ENCODE measurements at places on chromosomes 7 and 10.

- H3K27me3 ChIP-seq: no peaks in the 10 kb centered on the region
- H3K27ac ChIP-seq: no peak overlapping the region
- peak; percentile 17 for DNase-seq
- no peak overlapping the region for H3K4me3 ChIP-seq
Observed at GRCh38 chr10:126135941-126136595, 239.7 kb downstream of the FANK1 start.

DNA sequence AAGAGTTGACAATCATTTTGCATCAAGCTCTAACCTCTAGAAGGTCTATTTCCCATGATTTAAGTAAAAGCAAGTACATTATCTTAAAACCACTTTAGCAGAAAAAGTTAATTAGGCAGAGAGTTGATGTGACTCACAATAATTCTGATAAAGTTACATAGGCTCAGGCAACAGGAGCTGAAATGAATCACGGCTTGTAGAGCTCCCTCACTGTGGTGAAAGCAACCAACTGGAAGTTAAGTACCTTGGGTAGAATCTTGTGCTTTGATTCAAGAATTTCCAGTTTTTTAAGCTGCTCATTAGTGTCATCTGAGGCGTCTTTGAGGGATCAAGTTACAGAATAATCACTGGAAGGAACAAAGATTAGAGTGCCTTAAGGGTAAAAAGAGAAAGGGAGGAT lies 68.9 kb upstream of the NFE2L3 start:
- no peak overlapping the region for H3K27ac ChIP-seq
- H3K4me3 ChIP-seq: no peak overlapping the region

DNA sequence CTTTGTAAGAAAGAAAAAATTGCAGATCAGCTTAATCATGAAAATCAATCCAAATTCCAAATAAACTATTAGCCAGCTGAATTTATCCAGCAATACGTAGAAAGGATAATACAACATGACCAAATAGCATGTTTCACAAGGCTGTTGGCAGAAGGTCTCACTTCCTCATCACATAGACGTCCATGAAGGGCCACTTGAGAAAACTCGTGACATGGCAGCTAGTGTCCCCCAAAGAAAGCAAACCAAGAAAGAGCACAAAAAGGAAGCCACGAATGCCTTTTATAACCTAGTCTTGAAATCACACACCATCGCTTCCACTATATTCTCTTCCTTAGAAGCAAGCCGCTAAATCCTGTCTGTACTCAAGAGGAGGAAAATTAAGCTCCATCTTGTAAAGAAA lies 105.6 kb upstream of the NRBF2 start:
- H3K36me3 ChIP-seq: no peaks in the 10 kb centered on the region
- H3K4me1 ChIP-seq: no peaks in the 10 kb centered on the region
- H3K4me3 ChIP-seq: no peak overlapping the region
- no peaks in the 10 kb centered on the region for H3K27me3 ChIP-seq
- H3K27ac ChIP-seq: no peak overlapping the region
- DNase-seq: no peak

DNA sequence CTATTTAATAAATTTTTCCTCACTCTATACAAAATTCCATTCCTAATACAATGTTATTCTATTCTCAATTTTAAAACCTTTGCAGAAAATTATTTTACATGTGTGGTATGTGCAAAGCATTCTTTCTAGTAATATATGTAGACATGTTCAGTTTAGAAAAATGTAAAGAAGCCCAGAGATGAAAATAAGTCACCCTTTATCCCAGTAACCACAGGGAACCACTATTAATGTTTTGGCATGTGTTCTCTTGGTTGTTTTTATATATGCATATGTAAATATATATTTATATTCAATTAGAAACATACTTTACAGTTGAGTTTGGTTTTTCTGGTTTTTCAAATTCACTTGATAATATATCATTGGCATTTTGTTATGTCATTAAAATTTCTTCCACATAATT lies 14.8 kb upstream of the GLCCI1 start:
- H3K36me3 ChIP-seq: no peaks in the 10 kb centered on the region
- H3K27me3 ChIP-seq: no peaks in the 10 kb centered on the region
- DNase-seq: no peak
- no peak overlapping the region for H3K27ac ChIP-seq
- peaks cover 8% of the 10 kb centered on the region for H3K4me1 ChIP-seq

DNA sequence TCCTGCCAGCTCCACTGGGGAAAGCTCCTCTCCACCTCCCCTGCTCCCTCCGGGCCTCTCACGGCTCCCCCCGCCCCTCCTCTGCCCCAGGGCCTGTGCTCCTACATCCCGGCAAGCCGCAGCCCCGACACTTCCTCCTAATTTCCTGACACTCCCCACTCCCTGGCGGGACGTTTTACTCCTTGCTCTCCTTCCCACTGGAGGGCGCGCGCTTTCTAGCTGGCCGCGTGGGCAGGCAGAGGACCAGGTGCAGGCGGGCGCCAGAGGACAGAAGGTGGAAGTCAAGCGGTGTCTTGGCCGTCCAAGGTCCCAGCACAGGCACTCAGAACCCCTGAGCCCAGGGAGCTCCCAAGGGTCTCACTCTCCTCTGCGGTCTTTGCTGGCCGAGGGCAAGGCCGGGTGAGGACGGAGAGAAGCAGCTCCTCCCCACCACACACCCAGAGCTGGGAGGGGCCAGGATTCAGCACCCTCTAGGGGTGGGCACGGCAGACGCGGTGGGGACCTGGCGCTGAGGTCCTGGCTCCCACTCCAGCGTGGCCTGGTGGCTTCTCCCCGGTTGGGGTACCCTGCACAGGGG lies 19.1 kb downstream of the ADAM8 start:
- peak overlapping the region; percentile 13 for H3K27ac ChIP-seq
- H3K4me1 ChIP-seq: no peaks in the 10 kb centered on the region
- DNase-seq: peak; percentile 80
- no peaks in the 10 kb centered on the region for H3K27me3 ChIP-seq
